KBM-7 (cell line): ENCODE measurements at places on chromosomes 5 and 9.
A peak's percentile ranks its signal among the peaks of the same experiment; 100 is the strongest.

DNA sequence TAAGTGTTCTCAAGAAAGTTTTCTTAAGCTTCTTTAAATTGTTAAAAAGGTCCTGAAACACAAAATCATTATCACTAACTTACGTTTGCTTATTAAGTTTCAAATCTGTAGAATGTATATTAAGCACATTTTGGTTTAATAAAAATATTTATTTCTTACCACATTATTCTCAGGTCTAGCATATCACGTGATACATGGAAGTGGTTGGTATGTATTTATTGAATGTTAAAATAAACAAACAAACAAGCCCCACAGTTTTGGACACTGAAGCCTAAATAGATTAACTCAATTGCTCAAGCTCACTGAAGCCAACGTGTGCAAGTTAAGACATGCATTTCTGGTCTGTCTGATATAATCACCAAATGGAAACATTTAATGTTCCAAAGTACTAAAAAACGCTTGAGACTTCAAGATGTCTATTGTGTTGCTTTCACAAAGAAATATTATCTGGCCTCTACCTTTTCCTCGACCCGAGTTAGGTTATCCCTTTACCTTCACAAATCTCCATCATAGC lies 1136.9 kb downstream of the TAF11L14 start:
- DNase-seq: no peak

GRCh38 chr5:72325566-72326305 lies 5.6 kb downstream of the PTCD2 start:
- DNase-seq: no peak

- peak; percentile 90 for DNase-seq
Observed at GRCh38 chr9:37197158-37198038, 77.0 kb downstream of the ZCCHC7 start.

DNA sequence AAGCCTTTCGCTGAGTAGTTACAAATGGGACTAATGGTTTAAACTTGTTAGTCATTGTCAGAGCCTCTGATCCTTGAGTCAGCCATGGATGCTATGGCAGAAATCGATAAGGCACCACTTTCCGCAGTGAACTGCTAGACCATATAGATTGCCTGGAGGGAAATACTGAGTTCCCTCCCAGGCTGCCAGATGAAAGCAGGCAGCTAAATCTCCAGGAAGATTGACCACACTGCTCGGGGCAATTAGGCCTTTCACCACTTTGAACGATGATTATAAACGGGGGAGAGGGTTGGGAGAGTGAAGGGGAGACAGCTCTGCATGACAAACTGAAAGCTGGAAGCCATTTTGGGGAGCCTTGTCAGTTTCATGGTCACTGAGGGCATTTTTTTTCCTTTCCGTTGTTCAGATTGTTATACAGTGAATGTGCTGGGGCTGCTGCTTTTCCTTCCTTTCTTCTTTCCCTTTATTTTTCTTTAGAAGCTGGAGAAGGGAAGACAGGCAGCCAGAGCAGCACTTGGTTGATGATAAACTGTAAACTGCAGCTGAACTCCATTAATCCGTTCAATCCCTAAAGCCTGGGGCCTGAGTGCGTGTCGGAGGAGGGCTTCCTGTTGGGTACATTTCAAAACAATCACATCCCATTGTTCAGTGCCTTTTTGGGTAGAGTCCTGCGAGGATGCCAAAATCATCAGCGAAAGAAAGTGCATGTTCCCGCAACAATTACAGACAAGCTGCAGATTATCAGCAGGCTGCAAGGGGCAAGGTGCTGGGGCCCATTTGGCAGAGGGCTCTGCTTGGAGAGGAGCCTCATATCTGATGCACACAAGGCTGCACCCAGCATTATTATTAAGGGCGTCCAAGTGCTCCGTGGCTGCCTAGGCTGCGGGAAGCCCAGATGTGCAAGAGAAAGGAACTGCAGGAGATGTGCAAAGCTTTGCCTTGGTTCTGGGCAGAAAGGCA lies 308.4 kb downstream of the PSAT1 start:
- DNase-seq: no peak

GRCh38 chr5:175784230-175784629 lies 87.1 kb upstream of the CPLX2 start:
- DNase-seq: no peak

DNA sequence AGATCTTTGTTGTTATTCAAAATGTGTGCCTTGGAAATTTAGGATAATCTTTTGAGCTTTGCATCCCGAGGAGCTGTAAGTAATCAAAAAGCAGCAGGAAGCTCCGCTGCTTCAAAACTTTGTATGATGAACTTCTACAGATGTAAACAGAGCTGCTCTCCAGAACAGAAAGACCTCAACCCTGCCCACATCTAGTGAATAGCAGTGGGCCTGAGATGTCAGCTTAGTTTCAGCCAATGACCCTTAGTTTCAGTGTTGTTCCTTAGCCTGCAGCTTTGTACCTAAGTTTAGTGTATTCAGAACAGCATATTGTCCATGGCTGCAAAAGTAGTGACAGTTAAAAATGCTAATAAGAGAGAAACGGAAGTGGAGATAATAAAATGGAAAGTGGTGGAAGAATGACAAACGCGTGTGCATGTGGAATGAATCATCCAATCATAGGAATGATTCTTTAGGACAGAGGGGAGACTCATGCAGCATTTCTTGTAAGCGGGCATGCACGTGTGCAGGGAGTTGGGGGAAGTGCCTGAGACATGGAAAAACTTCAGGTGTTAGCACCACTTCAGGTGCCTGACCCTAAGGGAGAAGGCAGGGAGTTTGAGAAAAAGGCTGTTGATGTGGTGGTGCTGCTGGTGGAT lies 24.9 kb downstream of the SNX24 start:
- no peak for DNase-seq

GRCh38 chr5:89083791-89084190 lies 200.8 kb upstream of the MEF2C start:
- DNase-seq: no peak

DNA sequence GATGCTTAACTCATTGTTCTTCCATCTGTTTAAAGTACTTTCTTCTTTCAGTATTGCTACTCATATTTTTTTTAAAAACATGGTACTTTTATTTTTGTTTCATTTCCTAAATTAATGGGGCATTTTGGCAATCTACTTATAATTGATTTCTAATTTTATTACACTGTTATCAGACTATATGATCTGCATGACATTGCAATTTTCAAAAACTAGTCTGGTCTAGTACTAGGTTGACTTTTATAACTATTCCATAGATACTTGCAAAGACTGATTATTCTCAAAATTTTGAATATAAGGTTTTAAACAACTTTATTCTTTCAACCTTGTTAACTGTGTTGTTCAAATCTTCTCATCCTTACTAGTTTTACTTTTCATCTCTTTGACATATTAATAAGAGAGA lies 63.9 kb upstream of the MVB12B start:
- DNase-seq: no peak

DNA sequence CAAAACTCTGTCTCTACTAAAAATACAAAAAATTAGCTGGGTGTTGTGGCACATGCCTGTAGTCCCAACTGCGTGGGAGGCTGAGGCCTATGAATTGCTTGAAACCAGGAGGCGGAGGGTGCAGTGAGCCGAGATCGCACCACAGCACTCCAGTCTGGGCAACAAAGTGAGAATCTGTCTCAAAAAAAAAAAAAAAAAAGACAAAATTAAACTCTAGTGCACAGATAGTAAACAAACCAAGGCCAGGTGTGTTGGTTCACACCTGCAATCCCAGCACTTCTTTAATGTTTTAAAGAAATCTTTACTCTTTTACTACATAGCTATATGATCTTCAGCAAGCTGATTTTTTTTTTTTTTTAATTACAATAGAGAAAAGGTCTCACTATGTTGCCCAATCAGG lies 8.4 kb downstream of the ZCCHC10 start:
- DNase-seq: no peak

GRCh38 chr9:16136451-16136850 lies 583.6 kb downstream of the CCDC171 start:
- no peak for DNase-seq

DNA sequence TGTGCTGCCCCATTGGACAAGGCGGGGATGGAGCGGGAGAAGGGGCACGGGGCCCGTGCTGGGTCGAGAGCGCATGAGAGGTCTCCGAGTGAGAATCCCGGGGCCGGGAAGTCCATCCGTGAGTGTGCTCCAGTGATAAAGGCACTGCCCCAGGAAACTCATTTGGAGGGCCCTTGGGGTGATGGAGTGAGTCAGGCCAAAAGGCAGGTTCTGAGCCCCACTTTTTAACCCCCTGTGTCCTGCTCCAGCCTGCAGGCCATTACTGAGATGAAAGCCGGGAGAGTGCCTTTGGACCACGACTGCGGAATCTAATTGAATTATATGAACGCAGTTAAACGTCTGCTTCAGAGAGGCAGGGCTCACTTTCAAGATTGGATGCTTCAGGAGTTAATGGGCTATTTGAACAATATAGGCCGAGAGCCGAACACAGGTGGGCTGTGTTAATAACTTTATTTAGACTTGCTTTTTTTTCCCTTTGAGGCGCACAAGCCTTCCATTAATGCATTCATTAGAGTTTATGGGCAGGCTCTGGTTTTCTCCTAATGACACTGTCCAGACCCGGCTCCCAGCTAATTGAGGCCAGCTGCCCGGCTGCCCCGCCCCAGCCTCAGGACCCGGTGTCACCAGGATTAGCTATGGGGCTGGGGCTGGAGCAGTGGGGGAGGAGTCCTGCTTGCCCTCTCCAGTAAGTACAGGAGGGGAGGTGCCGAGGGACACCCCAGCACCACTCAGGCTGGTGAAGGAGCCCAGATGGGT lies 79.1 kb upstream of the LMX1B start:
- no peak for DNase-seq

DNA sequence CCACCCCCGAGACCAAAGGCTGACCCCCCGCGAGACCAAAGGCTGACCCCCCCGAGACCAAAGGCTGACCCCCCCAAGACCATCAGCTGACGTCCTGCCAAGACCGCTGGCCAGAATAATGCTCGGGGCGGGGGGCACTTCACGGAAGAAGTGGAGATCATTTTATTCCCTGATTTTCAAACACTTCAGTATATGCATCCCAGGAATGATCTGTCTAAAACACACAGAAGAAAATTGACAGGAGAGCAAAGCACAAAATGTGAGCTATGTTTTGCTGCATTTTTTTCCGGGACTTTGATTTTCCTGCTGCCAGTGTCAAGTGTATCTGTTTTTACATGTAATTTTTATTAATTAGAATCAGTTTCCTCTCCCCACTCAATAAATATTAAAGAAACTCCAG lies 67.1 kb downstream of the ADAMTS2 start:
- peak; percentile 35 for DNase-seq

GRCh38 chr5:126178521-126178920 lies 244.7 kb upstream of the GRAMD2B start:
- no peak for DNase-seq

DNA sequence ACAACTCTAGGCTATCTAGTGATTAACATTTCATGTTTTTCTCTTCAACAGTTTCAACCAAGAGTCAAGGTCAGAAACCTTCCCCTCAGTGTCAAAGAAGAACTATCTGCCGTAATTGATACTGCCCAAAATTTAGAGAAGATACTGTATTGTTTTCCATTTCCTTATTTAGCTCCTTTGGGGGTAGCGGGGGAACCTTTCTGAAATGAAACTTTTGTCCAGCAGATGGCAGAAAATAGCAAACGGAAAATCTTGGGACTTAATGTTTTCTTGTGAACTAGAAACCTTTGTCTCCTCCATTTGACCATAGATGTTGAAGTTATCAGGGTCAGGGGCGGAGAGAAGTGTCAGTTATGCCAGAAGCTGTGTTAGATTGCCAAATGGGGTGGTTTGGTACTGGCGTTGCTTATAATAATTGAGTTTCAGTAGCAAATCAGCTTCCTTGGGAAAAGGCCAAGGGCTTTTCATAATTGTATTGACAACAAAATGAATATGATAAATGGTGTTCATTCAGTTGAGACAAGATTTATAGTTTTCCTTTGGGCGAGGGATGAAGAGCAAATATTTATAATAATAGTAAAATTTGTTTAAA lies 101.7 kb upstream of the TLX3 start:
- peak; percentile 82 for DNase-seq

DNA sequence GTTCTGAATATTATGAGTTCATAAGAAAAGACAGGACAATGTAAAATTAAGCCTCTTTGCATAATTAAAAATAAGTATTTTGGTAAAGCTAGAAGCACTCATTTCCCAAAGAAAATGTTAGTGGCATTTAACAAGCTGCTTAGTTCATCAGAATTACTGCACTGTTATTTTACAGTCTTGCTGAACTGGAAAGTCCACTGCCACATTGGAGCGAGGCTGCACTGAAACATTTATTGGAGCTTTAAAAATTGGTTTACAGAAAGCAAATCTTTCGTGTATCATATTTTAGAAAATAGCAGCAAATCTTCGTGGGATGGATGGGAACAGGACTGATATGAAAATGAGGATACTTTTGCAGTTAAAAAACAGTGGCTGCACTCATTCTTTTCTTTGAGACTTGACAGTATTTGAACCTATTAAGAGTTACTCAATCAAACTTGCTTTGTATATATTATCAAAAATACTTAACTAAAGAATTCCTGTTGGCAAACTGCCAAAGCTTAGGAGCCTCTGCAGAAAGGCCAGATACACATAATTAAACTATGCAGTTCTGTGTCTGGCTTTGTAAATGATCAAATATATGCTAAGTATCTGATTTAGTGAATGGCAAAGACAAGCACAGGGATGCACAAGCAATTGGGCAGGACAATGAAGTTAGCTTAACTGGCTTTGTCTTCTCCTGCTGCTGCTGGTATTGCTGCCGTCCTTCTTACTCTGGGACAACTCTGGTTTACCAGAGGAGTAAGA lies 16.5 kb upstream of the FBXL7 start:
- DNase-seq: no peak

DNA sequence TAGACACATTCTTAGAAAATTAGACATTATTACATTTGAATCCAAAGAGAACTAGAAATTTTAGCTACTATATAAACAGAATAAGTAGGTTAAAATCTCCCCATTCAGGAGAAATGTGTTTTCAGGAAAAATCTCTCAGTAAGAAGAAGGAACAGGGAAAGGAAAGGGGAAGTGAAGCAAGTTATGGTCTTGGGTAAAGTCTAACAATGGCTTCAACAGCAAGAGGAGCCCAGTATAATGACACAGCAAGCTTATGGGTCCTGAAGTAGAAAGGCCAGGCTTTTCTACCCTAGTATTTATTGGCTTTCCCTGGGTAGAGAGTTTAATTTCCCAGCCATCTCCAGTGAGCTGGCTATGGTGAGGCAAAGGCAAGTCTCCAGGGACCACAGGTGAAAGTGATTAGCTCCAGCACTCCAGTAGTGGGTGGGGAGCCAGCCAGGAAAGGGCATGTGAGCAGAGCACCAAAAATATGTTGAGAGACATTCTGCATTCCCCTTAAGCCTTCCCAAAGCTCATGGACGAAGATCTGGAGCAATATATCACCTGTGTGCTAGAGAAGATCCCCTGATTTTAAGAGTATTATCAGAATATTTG lies 981.7 kb downstream of the NR2F1-AS1 start:
- DNase-seq: peak; percentile 9

- no peak for DNase-seq
Observed at GRCh38 chr9:88747768-88748167, 212.8 kb downstream of the NXNL2 start.

GRCh38 chr5:5588386-5588785 lies 165.9 kb downstream of the ICE1 start:
- no peak for DNase-seq

DNA sequence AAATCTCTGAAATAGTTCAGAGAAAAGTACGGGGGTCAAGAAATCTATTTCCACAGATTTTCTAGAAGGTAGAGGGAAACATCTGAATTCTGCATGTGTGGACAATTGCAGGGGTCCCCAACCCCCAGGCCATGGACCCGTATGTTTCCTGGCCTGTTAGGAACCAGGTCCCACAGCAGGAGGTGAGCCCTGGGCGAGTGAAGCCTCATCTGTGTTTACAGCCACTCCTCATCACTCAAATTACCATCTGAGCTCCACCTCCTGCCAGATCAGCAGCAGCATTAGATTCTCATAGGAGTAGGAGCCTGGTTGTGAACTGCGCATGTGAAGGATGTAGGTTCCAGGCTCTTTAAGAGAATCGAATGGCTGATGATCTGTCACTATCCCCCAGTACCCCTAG lies 200.5 kb upstream of the EDIL3 start:
- no peak for DNase-seq
